ENCODE measurements at places on chromosomes 1 and 21.

- DNase-seq = no peak
Observed at GRCh38 chr1:29243871-29244200, 7.5 kb downstream of the PTPRU start.

- no peak for DNase-seq
Observed at GRCh38 chr1:161810780-161811179, 44.7 kb downstream of the ATF6 start.

DNA sequence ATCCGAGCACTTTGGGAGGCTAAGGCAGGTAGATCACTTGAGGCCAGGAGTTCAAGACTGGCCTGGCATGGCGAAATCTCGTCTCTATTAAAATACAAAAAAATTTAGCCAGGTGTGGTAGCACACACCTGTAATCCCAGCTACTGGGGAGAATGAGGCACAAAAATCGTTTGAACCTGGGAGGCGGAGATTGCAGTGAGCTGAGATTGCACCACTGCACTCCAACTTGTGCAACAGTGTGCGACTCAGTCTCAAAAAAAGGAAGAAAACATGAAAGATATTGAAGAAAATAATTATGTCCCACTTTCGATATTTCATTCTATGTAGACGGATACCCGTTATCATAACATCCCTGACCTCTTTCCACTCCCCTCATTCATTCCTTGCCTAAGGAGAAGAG is 19.2 kb downstream of the TUT4 start:
- no peak for DNase-seq

GRCh38 chr1:230085178-230085515 is 18.1 kb downstream of the GALNT2 start:
- DNase-seq = no peak

Data from breast epithelium (tissue), 4 donors.